ENCODE measurements at places on chromosomes 16 and 17. TPM values are rescaled to one million over a fixed set of nuclear protein-coding genes. Genes with fewer than 3 reads are reported as not detected.
A peak's percentile ranks its signal among the peaks of the same experiment; 100 is the strongest.

DNA sequence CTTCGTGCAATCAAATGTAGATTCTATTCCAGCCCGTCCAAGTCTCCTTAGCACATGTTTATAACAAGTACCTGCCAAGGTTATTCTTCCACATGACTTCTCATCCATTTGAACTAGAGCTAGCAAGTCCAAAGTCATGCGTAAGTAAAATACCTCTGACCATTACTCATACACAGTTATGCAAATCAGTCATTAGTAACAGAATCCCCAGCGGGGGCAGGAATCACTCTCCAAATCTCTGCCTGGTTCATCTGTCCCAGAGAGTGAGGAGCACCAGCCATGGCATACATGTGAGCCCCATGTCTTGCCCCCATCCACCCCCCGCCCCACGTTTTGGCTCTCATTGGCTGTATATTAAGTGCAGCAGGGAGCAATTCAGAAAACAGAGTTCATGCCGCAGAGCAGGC is 27.7 kb downstream of the SRL start:
- no peak for DNase-seq

DNA sequence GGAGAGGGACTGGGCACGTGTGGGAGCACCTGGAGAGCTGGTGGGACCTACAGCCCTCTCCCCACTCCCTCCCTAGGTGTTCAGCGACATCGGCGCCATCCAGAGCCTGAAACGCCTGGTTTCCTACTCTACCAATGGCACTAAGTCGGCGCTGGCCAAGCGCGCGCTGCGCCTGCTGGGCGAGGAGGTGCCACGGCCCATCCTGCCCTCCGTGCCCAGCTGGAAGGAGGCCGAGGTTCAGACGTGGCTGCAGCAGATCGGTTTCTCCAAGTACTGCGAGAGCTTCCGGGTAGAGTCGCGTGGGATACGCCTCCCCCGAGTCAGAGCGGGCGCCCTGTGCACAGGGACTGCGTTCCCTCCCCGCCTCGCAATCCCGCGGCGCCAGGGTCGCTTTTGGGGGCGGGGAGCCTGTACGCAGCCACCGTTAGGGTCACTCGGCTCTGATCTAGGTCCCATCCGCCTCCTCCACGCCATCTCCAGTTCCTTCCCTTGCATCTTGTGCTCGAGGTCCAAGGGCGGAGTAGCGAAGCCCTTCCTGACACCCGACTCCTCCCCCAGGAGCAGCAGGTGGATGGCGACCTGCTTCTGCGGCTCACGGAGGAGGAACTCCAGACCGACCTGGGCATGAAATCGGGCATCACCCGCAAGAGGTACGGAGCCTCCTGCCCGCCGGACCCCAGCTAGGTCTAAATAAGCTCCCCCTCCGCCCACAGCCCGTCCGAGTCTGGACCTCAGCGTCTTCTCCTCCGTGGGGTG is 13.0 kb downstream of the SARM1 start:
- no peak for DNase-seq

DNA sequence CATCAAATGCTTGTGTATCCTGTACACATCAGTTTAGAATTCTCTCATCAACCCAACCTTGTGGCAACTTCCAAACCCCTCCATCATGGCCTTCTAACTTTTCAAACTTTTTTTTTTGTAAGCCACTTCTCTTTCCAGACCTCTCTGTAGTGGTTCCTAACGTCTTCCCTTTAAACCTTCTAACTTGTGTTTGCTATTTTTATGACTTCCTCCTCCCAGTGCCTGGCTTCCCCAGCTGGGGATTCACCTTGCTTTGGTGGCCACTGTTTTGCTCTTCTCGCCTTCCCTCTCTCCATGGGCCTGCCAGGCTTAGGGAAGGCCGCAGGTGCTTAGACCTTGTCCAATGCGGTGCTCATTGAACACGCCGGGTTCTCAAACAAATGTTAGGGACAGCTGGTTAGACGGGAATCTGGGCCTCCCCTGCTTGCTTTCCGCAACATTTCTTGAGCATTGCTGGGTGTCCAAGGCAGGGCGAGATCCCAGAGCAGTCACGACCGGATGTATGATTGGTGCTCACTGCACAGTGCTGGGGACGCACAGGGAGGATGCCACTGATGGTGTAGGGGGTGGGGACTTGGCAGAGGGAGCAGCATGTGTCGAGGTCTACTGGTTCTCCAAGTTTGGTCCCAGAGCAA is 1.1 kb upstream of the XYLT2 start:
- DNase-seq, result no peak

The PRDM7 gene
- total RNA-seq, result not detected

- DNase-seq, result no peak
These were observed 614.2 kb downstream of the TMEM114 start for GRCh38 chr16:7976125-7976524.

The UMOD gene
- not detected for total RNA-seq

The TLCD3B gene
- not detected for total RNA-seq

The FBXO39 gene
- 34.6 TPM for total RNA-seq

The CCDC200 gene
- not detected for total RNA-seq

DNA sequence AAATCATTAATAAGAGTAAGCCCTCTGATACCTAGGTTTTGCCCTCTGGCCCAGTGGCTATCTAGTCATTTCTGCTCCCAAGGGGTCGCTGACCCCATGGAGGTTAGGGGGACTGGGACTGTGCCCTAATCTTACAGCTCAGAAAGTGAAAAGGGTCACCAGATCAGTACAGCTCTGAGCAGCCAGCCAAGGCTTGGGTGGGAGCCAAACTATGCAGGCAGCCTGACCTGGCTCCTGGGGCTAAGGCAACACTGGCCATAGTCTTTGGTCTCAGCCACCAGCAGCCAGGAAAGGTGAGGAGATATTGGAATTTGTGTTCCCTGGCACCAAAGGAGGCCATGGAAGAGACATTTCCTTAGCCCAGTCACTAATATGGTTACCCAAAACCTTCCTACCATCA is 67.6 kb downstream of the ASIC2 start:
- DNase-seq, result no peak

DNA sequence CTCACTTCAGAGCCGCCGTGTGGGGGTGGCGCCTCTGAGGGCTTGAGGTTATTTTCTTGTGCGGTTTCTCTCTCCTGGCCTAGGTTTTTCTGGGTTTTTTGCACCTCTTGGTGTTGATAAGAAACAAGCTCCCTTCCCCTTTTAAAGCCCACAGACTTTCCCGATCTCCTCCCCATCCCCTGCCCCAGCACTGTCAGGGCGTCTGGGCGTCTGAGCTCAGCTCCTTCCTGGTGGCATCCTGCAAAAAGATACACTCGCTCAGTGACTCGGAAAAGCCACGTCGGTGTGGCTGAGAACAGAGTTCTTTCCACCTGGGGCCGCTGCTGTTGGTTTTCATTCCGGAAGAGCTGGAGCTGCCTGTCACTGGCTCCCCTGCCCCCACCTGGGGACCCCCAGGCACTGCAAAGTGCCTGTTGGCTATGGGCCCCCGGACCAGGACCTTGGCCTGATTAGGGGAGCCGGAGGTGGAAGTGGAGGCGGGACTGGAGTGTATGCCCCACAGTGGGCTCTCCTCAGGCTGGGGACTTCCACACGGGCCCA is 14.5 kb downstream of the BAIAP2 start:
- no peak for DNase-seq

The PRSS22 gene
- total RNA-seq, result not detected

GRCh38 chr16:12971241-12971640 is 69.8 kb downstream of the SHISA9 start:
- no peak for DNase-seq

GRCh38 chr16:19722981-19723380 is 4.9 kb downstream of the IQCK start:
- DNase-seq, result no peak

- no peak for DNase-seq
These were observed 385.2 kb downstream of the NPIPA8 start for GRCh38 chr16:17951378-17951777.

GRCh38 chr17:35968520-35969054 is 12.7 kb downstream of the CCL16 start:
- DNase-seq, result no peak

GRCh38 chr16:27241658-27242057 is 26.9 kb downstream of the NSMCE1 start:
- no peak for DNase-seq

DNA sequence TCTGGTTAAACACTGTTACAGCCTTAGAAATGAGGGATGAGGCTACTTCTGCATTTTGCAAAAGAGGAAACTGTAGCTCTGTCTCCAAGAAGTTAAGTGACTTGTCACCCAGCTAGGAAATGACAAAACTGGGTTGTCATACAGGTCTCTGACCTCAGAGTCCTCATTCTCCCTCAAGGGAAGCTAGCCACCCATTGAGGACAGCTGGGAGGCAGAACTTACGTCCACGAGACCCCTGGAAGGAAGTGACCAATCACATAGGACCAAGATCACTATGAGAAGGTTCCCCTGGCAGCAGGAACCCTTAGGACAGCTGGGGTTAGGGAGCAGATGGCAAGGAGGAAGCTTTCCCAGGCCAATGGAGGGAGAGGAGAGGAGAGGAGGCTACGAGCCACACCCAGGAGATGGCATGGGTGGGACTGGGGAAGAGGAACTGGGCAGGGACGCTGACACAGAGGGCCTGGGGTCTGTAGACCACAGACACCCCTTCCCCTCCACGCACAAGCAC is 11.2 kb downstream of the METTL22 start:
- DNase-seq, result no peak

- no peak for DNase-seq
These were observed 23.8 kb downstream of the SHISA9 start for GRCh38 chr16:12925026-12925800.

DNA sequence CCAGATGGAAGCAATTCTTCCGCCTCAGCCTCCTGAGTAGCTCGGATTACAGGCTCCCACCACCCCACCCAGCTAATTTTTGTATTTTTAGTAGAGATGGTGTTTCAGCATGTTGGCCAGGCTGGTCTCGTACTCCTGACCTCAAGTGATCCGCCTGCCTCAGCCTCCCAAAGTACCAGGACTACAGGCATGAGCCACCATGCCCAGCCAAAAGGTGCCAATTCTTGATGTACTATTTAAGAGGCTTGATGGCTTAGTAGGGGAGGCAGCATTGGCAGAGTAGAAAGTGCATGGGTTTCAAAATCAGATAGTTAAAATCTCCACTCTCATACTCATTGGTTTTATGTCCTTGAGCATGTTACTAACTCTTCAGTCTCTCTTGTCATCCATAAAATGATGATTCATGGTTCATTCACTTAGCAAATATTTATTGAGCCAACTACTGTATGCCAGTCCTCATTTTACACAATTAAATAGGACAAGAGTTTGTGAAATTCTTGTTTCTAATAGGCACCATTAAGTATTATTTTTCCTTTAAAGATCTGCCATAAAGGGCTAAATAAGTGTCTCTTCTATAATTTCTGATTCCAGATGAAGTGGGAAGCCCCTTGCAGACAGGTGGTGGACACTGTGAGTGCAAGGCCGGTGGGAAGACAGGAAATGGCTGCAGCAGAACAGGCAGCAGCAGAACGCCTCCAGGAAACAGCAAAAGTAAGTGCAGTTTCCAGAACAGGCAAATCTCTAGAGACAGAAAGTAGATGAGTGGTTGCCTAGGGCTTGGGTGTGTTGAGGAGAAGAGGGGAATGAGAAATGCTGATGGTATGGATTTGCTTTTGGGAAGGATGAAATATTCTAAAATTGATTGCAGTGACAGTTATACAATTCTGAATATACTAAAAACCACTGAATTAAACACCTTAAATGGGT is 8.2 kb upstream of the RPL27 start:
- DNase-seq, result no peak

GRCh38 chr16:89696670-89697128 is 4.8 kb downstream of the SPATA2L start:
- no peak for DNase-seq

DNA sequence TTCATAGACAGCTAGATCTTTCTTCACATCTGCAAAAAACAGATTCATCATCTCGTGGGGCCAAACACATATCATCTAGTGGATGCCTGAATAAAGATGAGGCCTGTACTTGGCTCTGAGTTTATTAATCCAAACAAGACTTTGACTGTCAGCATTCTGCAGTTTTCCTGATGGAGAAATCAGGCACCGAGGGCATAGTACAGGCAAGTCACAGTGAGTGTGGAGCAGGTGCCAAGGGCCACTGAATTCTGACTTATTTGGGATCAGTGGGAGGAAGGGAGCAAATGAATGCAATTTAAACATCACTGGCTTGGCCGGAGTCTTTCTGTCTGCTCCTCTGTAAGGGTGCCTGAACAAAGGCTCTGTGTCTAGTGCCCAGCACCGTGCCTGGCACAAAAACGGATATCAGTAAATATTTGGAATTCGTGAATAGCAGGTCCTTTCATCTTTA is 975 bp downstream of the CFAP20 start:
- DNase-seq, result no peak

The DPEP3 gene
- 0.13 TPM for total RNA-seq

The RBBP6 gene
- total RNA-seq, result 9.5 TPM

DNA sequence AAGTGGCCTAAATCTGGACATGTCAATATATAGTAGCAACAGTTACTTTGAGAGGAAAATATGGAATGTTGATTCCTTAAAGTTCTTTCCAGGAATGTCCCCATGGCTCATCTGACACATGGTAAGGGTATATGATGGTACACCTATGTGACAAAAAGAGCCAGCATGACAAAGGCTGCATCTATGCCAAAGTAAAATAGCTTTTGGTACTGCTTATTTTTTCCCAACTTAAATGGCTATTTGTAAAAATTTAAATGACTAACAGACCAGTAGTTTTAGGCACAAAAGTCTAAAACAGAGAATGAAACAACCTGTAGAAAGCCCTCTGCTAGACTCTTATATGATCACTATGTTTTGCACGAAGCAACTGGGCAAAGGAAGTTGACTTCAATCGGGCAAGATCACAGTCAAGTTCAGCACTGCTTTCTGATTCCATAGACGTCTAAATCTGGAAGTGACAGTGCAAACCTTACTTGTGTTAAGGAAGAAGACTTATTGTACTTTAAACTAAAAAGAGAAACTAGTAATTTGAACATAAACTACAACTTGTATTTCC is 135.1 kb downstream of the SKAP1 start:
- peak; percentile 32 for DNase-seq

DNA sequence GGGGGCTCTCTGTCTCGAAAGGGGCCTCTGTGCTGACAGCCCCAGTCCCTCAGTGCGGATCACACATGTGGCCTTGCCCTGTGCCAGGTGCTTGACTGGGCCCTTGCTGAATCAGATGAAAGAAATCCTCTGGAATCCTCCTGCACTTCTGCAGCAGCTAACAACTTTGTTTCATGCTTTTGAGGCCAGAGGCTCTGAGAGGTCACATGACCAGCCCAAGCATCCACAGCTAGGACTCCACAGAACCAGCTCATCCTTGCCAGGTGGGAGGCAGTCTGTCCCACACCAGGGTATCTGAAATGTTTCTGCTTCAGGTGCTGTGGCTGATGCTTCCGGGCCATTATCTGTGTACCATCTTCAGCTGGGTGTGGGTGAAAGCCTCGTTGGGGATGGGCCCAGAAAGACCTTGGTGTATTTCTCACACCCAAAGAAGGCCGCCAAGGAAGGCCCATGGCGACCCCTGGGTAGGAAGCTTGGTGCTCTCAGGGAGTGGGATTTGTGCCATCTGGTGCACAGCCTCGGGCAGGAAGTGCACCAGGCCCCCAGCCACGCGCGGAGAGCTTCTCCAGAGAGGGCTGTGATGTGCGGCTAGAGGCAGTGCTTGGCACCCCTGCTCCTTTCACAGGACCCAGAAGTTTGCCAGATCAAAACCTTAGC is 143.8 kb downstream of the CLEC16A start:
- DNase-seq, result no peak

Data from dermis microvascular lymphatic vessel endothelial cell (primary cell).